ENCODE measurements at places on chromosomes 12 and 14. TPM values are rescaled to one million over a fixed set of nuclear protein-coding genes. Genes with fewer than 3 reads are reported as not detected.

The OTX2 gene
- total RNA-seq = not detected

The C14orf39 gene
- total RNA-seq = not detected

The P2RX7 gene
- not detected for total RNA-seq

The KCNH5 gene
- total RNA-seq = not detected

The DAO gene
- not detected for total RNA-seq

The FKBP3 gene
- 68.9 TPM for total RNA-seq

The HEATR5A gene
- 31.3 TPM for total RNA-seq

The BEST3 gene
- total RNA-seq = 0.88 TPM

The ACOT6 gene
- not detected for total RNA-seq

DNA sequence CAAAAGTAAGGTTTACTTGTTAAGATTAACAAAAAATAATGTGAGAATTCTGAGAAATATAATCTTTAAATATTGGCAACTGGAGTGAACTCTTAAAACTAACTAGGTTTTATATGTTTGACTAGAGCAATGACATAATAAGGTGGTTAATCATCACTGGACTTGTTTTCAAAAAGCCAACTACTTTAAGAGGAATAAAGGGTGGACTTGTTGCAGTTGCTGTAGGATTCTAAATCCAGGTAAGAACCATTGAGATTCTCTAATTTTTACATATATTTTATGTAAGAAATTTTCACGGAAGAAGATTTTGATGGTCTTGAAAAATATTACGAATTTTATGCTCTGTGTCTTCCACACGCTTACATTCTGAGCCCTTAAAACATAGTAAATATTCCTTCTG, at the start of gene SLCO1B1:
SLCO1B1 (plus strand) TSS at position 197 of the 400 bp plus-strand sequence. CDS start 10,381 bp downstream, outside the sequence.
- no peak for DNase-seq

- no peak for DNase-seq
Observed at GRCh38 chr14:41201696-41202095, 405.0 kb upstream of the LRFN5 start.

- no peak for DNase-seq
Observed at GRCh38 chr14:76337635-76338545, 38.0 kb upstream of the ESRRB start.

- DNase-seq = peak; percentile 22
Observed at GRCh38 chr12:107684990-107685359, 624 bp upstream of the PWP1 start.

- DNase-seq = no peak
Observed at GRCh38 chr12:82862876-82863649, 176.4 kb downstream of the TMTC2 start.

GRCh38 chr14:56803816-56804535, 6.3 kb downstream of the OTX2 start:
- no peak for DNase-seq

DNA sequence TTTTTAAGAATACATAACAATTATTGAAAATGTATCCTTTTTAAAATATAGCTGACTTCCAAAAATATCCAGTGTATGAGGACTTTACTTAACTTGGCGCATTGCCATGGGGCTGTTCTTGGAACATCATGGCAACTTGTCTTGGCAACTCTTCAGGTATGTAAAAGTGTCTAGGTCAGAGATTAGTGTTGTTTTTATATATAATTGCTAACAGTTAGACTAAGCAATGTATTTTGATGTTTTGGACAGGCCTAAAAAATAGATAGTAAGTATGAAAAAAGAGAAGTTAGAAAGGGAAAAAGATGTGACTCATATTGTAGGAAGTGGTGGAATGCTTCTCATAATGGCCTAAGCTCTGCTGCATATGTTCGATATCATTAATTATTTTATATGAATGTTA, 70.9 kb downstream of the MON2 start:
- peak; percentile 34 for DNase-seq

DNA sequence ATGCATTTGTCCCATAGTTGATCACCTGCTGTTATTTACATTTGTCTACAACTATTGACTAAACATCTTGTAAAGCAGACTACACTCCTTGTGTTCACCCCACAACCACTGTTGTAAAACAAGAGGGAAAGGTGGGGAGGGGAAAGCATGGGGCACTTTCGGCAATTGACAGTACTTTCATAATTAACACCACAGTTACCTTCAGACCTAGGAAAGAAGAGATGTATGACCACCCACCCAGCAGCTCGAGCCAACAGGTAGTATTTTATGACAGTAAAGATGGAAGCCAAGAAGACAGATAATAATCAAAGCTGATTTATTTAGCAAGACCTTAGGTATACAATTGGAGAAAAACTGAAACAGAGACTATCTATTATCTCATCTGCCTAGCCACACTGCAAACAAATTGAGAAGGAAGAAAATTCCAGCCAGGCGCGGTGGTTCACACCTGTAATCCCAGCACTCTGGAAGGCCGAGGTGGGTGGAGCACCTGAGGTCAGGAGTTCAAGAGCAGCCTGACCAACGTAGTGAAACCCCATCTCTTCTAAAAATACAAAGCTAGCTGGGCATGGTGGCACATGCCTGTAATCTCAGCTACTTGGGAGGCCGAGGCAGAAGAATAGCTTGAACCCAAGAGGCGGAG, 11.2 kb downstream of the HECTD4 start:
- DNase-seq = no peak

DNA sequence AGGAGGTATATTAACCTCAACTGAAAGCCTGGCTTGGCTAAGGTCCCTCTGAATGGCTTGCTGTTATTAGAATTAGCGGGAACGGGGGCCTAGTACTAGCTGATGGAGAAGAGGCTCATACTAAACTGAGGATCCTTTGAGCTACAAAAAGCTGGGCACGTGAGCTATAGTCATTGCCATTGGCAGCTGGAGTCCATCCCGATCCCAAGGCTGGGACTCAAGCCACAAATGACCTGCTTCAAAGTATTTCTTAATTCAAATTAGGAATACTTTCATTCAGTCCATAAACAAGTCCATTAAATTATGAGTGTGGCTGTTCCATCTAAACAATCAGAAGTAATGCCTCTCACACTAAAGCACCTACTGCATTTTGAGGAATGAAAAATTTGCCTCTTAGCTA, 114.5 kb downstream of the DACT1 start:
- DNase-seq = no peak

DNA sequence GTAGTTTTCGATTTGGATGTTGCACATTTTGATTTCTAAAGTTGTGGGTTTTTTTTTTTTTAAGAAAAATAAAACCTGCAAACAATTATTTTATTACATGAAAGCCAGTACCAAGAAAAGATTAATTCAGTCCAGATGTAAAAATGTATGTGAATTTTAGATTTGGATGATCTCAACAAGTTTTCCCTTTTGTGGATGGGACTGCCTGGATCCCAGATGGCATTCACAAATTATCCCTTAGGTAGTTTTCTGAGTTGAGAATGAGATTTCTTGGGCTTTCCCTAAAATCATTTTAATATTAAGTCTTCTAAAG, 2.8 kb downstream of the FRMD6 start:
- DNase-seq = no peak

DNA sequence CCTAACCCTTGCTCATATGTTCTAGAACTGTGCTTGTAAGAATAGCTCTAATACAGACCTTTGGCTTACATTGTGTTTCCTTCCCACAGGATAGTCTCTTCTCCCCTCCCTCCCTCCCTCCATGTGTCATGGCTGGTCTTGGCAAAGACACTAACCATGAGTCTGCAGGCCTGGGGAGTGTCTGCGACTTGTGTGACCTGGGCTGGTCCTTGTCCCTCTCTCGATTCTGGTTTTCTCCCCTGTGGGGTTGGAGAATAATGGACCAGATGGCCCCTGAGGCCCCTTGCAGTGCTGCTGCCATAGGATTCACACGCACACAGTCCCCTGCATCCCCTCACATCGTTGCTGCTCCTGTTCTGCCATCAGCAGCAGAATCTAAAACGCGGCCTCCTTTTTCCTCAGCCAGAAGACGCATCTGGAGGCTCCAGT, 30.3 kb downstream of the DEGS2 start:
- DNase-seq = no peak

- DNase-seq = no peak
Observed at GRCh38 chr12:59559696-59560095, 36.1 kb upstream of the SLC16A7 start.

- DNase-seq = no peak
Observed at GRCh38 chr14:67984274-67984673, 164.7 kb downstream of the RAD51B start.

DNA sequence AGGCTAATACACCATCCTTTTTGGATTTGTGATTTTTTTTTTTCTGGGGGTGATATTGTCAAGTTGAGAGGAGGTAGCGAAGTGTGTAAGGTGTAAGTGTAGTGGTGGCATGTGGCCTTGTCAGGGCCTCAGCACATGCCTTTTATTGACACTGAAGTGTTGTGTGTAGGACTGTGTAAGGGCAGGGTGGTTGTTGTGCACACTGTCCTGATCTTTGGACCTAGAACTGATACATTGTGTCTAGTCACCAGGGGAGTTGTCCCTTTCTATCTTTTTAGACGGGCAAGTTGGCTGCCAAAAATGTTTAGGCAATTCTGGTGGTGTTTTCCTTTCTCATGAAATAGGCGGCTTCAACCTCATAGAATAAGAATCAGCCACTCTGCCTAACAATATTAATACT, 244.0 kb downstream of the NRXN3 start:
- no peak for DNase-seq

GRCh38 chr12:104643819-104644669, 187.3 kb downstream of the CHST11 start:
- DNase-seq = peak; percentile 42

DNA sequence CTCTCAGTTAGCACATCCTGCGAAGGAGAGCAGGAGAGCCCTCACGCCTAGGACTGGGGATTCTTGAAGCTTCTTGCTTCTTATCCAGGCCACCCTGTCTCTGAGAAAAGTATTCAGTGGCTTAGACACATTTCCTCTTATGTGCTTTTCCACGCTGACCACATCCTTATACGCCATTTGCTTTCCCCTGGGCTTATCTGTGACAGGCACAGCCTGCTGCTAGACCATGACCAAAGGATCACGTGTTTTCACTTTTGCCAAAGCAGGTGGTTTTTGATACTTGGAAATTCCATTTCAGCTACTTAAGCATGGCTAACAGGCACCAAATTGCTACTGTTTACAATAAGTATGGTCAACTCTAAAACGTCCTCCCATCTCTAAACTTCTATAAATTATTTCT, 587.4 kb downstream of the AACS start:
- no peak for DNase-seq

- no peak for DNase-seq
Observed at GRCh38 chr14:65001723-65002122, 15.0 kb downstream of the FNTB start.

- DNase-seq = no peak
Observed at GRCh38 chr14:97943619-97944018, 1146.4 kb downstream of the VRK1 start.

DNA sequence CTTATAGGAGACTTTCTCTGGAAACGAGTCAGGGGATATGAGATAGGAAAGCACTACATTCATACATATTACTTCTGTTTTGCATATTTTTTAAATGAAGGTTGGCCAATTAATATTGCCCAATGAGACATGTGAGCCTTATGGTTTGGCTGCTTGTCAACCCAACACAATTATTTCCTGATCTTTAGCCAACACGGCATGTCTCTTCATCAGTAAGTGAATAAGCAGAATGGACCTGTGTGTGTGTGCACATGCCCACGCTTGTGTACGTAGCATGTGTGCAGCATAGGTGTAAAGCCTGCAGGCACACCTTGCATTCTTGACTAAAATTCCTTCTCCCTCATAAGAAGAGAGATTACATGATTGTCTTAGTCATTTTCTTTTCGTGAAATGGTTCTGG, 88.3 kb downstream of the STON2 start:
- no peak for DNase-seq

DNA sequence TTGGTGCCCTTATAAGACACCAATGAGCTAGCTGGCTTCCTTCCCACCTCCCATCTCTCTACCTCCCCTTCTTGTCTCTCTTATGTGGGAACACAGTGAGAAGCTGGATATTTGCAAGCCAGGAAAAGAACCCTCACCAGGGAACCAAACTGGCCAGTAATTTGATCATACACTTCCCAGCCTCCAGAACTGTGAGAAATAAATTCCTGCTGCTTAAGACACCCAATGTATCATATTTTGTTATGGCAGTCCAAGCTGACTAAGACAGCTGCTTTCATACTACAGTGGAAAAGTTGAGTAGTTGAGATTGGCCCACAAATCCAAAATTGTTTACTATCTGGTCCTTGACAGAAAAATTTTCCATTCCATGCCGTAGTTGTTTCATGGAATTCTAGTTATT, 269.0 kb downstream of the KCNH5 start:
- no peak for DNase-seq

GRCh38 chr12:53717319-53717718, 9.9 kb downstream of the CALCOCO1 start:
- DNase-seq = no peak

DNA sequence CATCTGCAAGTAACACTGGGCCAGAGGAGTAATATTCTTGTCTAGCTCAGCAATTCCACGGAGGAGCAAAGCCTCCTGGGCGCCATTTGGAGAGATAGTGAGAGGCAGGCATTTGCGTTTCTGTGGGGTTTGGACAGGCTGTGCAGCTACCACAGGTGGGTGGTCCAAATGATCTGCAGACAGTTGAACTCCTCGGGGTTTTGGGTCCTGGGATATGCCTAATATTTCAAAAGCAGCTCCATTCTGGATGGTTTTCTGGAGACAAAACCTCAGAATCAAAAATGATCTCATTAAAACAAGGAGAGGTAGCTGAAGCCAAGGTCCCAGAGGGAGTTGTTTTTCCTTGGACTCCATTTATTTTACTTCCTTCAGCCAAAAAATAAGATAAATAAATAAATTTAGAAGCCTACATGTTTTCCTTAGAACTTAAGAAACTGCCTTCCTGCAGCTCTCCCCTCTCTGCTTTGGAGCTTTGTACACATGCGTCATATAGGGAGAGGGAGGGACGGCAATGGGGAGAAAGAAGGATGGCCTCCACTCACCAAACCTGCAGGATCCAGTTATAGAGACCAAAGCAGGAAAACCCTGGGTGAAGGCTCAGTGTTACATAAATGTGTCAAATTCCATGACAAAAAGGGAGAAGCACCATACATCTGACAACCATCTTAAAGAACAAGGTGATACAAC, 227.3 kb upstream of the DAAM1 start:
- no peak for DNase-seq

- DNase-seq = no peak
Observed at GRCh38 chr12:114193474-114193873, 212.5 kb downstream of the TBX5 start.

DNA sequence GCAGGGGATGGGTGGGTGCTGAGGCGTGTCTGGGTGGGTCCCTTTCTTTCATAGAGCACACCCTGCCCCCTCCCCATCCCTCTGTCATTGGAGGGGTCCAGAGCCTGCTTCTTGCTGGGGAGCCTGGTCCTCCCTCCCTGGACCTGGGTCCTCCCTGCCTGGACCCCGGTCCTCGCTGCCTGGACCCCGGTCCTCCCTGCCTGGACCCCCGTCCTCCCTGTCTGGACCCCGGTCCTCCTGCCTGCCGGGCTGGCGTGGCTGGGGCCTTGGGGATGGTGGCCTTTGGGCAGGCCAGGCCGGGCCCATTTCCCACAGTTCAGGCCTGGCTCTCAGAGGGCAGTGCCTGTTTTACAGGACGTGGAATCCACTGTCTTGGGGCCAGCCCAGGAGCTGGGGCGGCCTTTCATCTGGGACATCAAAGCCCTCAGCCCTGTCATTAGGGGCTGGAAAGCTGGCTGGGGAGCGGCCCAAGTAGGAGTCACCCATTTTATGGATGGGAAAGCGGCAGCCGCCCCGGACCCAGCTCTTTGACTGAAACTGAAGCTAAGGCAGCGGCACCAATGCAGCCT, 44.6 kb downstream of the KIF26A start:
- no peak for DNase-seq

All from Calu3 (cell line).